Stomach (tissue), 19 donors: ENCODE measurements at places on chromosomes 2 and 18. TPM values are rescaled to one million over a fixed set of nuclear protein-coding genes. Genes with fewer than 3 reads are reported as not detected.
A peak's percentile ranks its signal among the peaks of the same experiment; 100 is the strongest.

- H3K27me3 ChIP-seq, result no peaks in the 10 kb centered on the region
- no peak overlapping the region for H3K27ac ChIP-seq
- DNase-seq, result peak; percentile 60
- H3K36me3 ChIP-seq, result no peaks in the 10 kb centered on the region
- H3K4me3 ChIP-seq, result no peak overlapping the region
- H3K4me1 ChIP-seq, result no peaks in the 10 kb centered on the region
Measured at GRCh38 chr2:175837046-175837445, 165.0 kb downstream of the LNPK start.

GRCh38 chr2:133884739-133885381, 316.6 kb upstream of the NCKAP5 start:
- DNase-seq, result peak; percentile 16
- no peak overlapping the region for H3K27ac ChIP-seq
- H3K4me1 ChIP-seq, result peaks cover 13% of the 10 kb centered on the region
- no peaks in the 10 kb centered on the region for H3K36me3 ChIP-seq

DNA sequence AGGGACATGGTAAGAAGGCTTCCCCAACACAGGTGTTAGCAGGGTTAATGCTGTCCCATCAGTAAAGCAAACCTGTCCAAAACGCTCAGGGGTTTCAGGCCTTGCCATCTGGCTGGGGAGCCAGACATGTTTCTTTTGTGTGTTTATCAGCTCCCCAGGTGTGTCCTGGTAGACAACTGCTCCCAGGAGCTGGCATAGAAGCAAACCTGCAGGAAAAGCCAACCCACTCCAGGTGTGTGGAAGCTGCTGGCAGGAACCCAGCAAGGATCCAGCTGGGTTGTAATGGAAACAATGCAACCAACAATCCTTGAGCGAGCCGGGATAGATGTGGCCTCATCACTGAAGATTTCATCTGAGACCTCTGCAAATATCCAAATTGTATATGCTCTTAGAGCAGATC, 123.1 kb downstream of the RAB3GAP1 start:
- peaks cover 7% of the 10 kb centered on the region for H3K36me3 ChIP-seq
- H3K4me1 ChIP-seq, result no peaks in the 10 kb centered on the region
- no peaks in the 10 kb centered on the region for H3K27me3 ChIP-seq

- H3K27me3 ChIP-seq, result no peaks in the 10 kb centered on the region
- H3K36me3 ChIP-seq, result no peaks in the 10 kb centered on the region
- no peak for DNase-seq
- H3K27ac ChIP-seq, result no peak overlapping the region
Measured at GRCh38 chr2:188196343-188197008, 95.2 kb upstream of the GULP1 start.

DNA sequence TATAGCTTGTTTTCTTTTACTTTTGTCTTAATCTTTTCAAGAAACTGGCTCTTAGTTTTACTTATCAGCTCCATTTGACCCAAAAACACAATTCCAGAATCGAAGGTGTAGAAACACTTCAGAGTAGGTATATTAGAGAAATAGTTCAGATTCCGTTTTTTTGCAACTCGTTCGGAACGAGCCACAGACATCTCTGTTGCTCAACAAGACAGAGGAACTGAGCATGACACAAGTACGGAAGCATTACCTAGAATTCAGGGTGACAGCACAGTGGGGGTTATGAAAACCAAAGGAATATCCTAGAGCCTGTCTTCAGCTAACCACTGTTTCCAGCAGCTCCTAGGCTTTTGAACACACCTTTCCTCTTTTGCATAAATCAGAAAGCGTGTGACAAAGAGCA, 5.0 kb downstream of the HRH4 start:
- no peaks in the 10 kb centered on the region for H3K4me1 ChIP-seq
- no peaks in the 10 kb centered on the region for H3K27me3 ChIP-seq
- no peaks in the 10 kb centered on the region for H3K36me3 ChIP-seq
- H3K27ac ChIP-seq, result no peak overlapping the region
- no peak for DNase-seq
- no peak overlapping the region for H3K4me3 ChIP-seq

DNA sequence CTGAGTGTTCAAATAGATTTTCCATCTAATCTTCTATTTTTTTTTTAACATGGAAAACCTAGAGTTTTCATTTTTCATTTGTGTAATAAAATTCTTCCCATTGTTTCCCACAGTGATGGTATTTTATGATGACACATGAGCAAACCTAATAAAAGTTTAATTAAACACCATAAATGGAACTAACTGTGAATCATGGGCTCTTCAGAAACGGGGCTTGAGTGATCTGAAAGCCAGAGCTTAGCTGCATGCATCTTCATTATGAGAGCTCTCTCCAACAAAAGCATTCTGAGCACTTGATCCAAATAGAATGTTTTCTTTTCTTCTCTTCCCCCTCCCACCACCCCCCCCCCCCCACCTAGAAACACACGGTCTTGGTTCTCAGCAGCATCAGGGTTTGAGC, 82.1 kb upstream of the REV1 start:
- no peak overlapping the region for H3K4me3 ChIP-seq
- peaks cover 26% of the 10 kb centered on the region for H3K36me3 ChIP-seq
- H3K4me1 ChIP-seq, result no peaks in the 10 kb centered on the region
- DNase-seq, result no peak
- no peaks in the 10 kb centered on the region for H3K27me3 ChIP-seq
- no peak overlapping the region for H3K27ac ChIP-seq

DNA sequence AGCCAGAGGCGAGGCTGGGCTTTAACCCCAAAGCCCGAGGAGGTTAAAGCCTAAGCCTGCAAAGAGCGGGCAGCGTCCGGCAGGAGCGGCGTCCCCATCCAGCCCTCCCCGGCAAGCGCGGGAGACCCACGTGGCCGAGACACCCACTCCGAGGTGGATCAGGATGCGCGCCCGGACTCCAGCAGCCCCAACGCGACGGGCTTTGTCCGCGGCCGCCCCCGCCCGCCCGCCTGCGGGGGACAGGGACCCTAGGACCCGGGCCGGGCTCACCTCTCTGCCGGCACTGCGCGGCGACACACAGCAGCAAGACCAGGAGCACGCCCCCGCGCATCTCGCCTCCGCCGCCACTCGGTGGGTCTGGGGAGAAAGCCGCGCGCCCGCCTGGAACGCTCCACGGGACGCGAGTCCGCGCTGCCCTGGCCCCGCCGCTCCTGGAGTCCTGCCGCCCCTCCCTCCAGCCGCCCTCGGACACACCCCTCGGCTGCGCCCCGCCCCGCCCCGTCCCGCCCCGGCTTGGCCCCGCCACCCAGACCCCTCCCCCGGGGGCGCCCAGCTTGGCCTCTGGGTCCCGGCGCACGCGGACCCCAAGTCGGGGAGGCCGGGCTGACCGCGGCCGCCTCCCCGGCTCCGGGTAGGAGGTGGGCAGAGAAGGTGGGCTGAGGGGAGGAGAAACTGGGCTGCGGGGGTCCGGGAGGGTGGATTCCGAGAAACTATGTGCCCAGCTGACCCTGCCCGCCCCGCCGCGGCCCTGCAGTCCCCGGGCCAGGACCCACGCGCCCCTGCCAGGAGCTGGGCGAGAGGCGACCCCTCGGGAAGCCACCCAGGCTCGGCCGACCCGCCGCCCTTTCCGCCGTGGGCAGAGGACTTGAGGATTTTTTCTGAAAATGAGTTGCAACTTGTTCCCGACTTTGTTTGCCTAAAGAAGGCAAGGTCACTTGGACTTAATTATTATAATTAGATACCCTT, at the start of gene LAMA1:
TSS of gene LAMA1 (minus strand) at position 408 of the 966 bp plus-strand sequence. CDS start at position 331, 77 bp downstream.
- H3K4me1 ChIP-seq, result peaks cover 22% of the 10 kb centered on the region
- peak within 1 kb of the TSS; percentile 43 for H3K4me3 ChIP-seq
- no peak within 1 kb of the TSS for H3K27ac ChIP-seq
- H3K27me3 ChIP-seq, result peaks cover 73% of the 10 kb centered on the region
- no peaks in the 10 kb centered on the region for H3K36me3 ChIP-seq

DNA sequence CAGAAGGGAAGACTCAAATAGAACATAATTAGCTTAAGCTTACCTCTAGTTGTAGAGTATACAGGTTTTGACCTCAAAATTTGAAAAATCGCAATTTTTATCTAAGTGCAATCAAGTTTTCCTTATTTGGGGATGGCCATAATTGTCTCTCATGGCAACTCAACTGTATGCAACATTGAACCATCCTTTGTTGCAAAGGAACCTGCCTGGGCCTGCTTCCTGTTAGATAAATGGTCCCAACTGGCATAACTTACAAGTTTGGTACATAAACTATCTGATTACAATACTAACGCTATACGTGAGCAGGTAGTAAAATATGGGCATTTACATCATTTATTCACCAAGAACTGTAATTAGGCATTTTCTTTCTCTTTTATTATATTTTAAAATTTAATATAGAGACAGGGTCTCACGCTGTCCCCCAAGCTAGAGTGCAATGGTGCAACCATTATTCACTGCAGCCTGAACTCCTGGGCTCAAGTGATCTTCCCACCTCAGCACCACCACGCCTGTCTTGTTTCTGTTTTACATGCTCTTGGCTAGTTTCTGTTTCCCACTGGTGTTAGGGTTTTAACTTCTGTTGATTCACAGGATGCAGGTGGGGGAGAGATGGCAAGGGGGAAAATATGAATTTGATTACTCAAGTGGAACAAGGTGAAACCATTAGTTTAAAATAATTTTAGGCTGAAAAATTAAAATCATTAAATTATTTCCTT, 55.3 kb upstream of the B3GNT2 start:
- peaks cover 5% of the 10 kb centered on the region for H3K4me1 ChIP-seq
- no peak for DNase-seq
- peaks cover 8% of the 10 kb centered on the region for H3K36me3 ChIP-seq
- no peak overlapping the region for H3K27ac ChIP-seq
- H3K27me3 ChIP-seq, result no peaks in the 10 kb centered on the region

DNA sequence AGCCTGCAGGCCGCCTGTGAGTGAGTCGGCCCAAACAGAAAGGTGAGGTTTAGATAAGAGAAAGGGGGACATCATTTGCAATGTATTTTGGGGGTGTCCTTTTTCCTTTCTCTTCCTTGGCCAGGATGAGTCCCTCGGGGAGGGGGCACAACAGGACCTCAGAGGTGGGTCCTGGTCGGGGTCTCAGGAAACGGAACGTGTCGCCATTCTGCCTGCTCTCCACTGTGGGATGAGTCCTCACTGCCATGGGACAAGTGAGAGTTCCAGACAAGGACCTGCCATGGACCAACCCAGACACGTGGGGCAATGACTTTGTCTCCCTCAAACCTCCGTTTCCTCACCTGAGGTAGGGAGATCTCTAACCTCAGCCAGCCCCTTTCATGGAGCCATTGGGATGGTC, 67.9 kb upstream of the TAF1B start:
- no peak for DNase-seq
- peaks cover 10% of the 10 kb centered on the region for H3K4me1 ChIP-seq
- no peaks in the 10 kb centered on the region for H3K27me3 ChIP-seq
- H3K27ac ChIP-seq, result no peak overlapping the region
- no peak overlapping the region for H3K4me3 ChIP-seq

- H3K27ac ChIP-seq, result no peak overlapping the region
- peaks cover 4% of the 10 kb centered on the region for H3K27me3 ChIP-seq
- no peak overlapping the region for H3K4me3 ChIP-seq
- no peaks in the 10 kb centered on the region for H3K4me1 ChIP-seq
- no peaks in the 10 kb centered on the region for H3K36me3 ChIP-seq
- no peak for DNase-seq
Measured at GRCh38 chr2:233108611-233109490, 48.7 kb downstream of the INPP5D start.

DNA sequence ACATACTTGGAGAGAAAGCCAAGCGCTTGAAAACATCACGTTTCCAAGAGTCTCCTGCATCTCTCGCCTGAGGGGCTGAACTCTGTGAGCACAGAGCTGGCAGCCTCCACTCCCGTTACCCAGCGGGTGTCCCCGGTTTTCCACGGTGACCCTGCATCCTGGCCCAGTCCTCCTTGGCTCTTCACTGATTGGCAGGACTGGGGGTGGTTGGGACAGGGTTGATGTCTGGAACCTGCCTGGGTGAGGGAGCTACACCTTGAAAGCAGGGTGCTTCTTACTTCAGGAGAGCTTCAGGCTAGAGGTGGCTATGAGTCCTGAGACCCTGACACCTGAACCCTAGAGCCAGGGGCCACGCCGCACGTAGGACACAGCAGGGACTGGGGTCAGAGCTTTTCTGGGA, 234.1 kb downstream of the DYSF start:
- no peaks in the 10 kb centered on the region for H3K27me3 ChIP-seq
- no peak for DNase-seq
- H3K4me3 ChIP-seq, result no peak overlapping the region

DNA sequence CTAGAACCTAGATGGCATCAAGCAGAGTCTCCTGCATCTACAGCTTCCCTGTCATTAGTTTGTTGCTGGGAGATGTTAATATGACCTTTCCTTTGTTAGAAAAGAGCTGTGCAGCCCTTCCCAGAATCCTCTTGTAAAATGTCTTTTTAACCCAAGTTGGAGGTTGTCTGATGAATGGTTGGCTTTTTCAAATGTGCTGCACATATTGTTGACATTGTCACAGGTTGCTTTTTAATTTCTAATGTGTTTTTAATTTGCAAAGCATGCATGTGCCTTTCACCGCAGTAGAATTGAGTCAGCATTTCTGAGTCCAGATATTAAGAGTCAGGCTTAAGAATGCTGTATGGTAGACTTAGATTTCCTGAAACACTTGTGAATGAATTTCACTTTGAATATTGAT, 120.8 kb downstream of the GREB1L start:
- H3K27ac ChIP-seq, result no peak overlapping the region
- no peak for DNase-seq
- H3K27me3 ChIP-seq, result no peaks in the 10 kb centered on the region
- H3K4me1 ChIP-seq, result no peaks in the 10 kb centered on the region
- no peak overlapping the region for H3K4me3 ChIP-seq

DNA sequence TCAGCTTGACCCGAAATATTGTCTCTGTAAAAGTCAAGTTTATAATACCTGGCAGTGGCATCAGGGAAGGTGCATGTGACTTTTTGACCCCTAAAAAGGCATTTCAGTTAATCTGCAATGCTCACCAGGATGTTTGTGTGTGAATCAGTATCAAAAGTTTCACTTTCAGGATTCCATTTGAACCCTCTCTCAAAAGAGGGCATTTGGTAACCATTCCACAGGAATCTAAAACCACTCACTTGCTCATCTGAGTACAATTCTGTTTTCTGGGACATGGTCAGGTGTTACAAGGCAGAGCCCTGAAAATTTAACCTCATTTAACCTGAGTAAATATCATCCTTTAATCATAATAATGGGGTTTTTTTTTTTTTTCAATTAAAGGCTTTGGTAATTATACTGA, 77.9 kb upstream of the KLF7 start:
- no peak overlapping the region for H3K27ac ChIP-seq
- H3K4me1 ChIP-seq, result peaks cover 15% of the 10 kb centered on the region
- H3K36me3 ChIP-seq, result no peaks in the 10 kb centered on the region
- no peak for DNase-seq
- H3K4me3 ChIP-seq, result no peak overlapping the region

DNA sequence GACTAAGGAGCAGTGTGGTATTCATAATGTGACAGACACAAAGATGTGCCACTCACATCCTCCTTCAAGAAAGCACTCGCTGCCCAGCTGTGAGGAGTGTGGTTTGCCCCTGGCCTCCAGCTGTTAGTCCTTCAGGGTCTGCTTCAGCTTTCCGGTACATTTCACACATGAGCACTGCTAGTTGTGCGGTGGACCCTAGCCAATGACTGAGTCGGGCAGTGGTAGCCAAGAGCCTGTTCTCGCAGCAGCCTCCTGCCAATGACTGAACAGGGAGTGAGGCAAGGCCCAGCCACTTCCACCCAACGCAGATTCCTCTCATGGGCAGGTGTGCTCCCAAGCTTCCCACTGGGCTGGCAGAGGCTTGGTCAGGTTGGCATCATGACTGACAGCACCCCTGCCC, 254.3 kb downstream of the RBM43 start:
- peak; percentile 16 for DNase-seq
- H3K36me3 ChIP-seq, result no peaks in the 10 kb centered on the region
- H3K4me3 ChIP-seq, result no peak overlapping the region
- no peaks in the 10 kb centered on the region for H3K4me1 ChIP-seq

CPLX4 gene
- total RNA-seq, result not detected

FABP1 gene
- not detected for total RNA-seq

PLCD4 gene
- 13.8 TPM for total RNA-seq

CHST9 gene
- 2.2 TPM for total RNA-seq

GALNT14 gene
- not detected for total RNA-seq

ZNF804A gene
- total RNA-seq, result 0.14 TPM

STARD6 gene
- not detected for total RNA-seq

UPP2 gene
- not detected for total RNA-seq

ASXL3 gene
- total RNA-seq, result 5.0 TPM
